ENCODE measurements at places on chromosomes 13 and 19.

GRCh38 chr13:94556041-94556440 lies 39.9 kb downstream of the TGDS start:
- DNase-seq = no peak

DNA sequence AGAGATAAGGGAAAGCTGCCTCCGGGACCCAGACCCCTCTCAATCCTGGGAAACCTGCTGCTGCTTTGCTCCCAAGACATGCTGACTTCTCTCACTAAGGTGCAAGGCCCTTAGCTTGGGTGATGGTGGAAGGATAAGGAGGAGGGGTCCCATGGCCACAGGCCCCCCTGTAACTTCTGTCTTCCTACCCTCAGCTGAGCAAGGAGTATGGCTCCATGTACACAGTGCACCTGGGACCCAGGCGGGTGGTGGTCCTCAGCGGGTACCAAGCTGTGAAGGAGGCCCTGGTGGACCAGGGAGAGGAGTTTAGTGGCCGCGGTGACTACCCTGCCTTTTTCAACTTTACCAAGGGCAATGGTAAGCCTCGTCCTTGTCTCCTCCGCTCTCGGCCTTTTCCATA lies 2.0 kb downstream of the CYP2F1 start:
- DNase-seq = no peak

DNA sequence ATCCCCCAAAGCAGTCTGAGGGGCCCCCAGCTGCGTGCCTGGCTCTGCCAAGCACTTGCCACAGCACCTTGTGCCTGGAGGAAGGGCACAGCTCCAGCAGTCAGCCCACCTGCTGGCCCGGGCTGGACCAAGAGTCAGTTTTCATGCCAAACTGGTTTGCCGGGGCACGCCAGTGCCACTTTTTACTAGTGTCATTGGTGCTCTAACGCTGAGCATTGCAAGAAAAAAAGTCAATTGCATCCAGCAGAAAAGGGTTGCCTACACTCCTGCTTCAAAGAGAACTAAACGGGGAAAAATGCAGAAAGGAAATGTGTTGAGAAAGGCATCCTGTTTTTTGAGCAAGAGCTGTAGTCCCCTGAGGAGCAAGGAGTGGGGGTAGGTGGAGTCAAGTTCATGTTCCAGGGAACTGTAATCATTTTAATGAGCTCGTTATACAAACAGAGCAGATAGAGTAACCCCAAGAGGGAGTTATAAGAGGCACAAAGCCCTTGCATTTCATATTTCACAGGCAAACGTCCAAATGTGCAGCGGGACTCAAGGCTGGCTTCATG lies 68.4 kb downstream of the F2RL3 start:
- DNase-seq = no peak

DNA sequence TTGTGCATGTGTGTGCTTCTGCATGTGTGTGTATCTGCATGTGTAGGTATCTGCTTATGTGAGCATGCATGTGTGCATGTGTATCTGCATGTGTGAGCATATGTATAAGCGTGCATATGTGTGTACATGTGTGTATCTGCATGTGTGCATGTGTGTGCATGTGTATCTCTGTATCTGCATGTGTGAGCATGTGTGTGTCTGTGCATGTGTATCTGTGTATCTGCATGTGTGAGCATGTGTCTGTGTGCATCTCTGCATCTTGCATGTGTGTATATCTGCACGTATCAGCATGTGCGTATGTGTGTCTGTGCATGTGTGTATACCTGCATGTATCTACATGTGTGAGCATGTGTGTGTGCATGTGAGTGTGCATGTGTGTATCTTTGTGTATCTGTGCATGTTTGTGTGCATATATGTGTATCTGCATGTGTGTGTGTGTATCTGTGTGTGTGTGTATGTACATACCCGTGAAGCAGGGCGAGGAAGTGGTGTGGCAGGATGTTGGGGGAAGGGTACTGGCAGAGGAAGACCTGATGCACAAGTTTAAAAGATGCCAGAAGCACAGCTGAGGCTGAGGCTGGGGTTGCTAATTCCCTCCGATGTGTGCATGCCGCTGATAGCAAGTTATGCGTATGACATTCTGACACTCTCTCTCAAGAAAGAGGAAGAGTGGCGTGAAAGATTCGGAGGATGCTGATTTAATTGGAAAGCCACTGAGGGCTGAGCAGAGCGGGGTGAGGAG lies 64.2 kb downstream of the TEX29 start:
- no peak for DNase-seq

DNA sequence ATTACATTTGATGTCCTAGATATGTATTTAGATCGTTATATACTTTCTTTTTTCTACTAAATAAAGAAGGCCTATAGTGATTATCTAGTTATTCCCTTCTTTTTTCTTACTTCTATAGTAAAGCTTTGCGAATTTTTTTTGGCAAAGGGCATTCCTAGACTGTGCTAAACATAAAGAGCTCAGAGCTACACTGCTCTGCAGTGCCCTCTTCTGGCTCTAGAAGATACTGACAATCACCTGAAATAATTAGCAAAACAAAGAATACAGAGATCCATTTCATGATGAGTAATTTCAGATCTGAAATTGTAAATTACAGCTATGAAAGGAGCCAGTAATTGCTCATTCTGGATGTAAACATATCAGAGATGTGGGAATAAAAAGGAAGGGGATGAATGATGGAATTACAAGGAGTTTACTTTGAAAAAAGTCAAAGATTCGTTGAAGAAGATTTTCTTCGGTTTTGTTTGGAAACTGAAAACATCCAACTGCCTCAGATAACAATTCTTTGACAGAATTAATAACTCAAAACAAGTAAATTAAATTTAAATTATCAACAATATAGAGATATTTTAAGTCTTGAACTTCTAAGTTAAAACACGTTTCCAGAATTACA lies 288.5 kb downstream of the NALCN start:
- DNase-seq = no peak

DNA sequence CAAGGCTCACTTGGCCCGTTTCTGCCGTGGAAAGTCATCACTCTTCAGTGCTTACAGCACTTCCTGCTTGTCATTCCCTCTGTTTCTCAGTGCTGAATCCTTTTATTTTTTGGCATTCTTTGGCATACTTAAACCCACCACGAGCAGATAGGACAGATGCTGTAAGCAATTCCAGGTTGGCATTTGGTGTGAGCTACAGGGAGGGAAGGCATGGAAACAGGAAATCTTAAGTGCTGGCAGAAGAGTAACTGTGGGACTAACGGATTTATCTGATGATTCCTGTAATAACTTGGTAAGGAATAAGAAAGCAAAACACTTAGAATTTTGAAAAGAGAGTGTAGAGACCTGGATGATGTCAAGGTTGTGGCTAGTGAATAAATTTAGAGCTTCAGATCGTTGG lies 273.4 kb downstream of the GPC6 start:
- no peak for DNase-seq

- DNase-seq = peak; percentile 63
Observed at GRCh38 chr13:113393563-113394338, 29.8 kb upstream of the GRTP1 start.

DNA sequence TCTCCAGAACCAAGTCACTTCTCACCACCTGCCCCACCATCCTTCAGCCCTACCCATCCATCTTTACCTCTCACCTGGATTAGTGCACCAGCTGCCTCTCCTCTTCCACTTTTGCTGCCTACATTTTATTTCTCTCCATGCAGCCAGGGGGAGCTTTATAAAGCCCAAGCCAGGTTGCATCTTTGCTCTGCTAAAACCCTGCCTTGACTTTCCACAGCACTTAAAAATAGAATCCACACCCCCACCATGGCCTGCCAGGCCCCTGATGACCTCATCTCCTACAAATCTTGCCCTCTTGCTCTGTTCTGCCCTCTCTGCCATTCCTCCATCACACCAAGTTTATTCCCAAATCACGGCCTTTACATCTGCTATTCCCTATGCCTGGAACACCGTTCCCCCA lies 1.8 kb downstream of the HOOK2 start:
- no peak for DNase-seq

GRCh38 chr13:20119960-20120359 lies 40.9 kb downstream of the GJA3 start:
- DNase-seq = no peak

GRCh38 chr13:75326173-75327134 lies 155.5 kb downstream of the TBC1D4 start:
- DNase-seq = peak; percentile 45

- DNase-seq = no peak
Observed at GRCh38 chr13:104442536-104442935, 1376.3 kb upstream of the SLC10A2 start.

- no peak for DNase-seq
Observed at GRCh38 chr13:33785384-33785783, 32.6 kb upstream of the RFC3 start.

DNA sequence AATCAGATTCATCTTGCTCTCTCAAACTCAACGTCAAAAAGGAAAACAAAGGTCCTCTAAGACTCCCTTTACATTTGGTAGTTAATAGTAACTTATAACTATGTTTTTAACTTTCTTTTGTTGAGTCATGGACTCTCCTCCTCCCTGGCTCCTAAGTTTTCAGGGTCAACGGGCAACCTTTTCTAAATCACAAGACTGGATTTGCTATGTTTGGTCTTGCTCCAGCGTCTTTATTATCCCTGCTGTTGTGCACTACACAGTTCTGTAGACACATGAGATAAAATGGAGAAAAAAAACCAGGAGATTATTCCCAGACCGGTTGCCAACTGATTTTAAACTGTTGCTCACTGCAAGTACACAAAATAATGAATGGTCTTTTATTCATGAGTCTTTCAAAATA lies 1.9 kb upstream of the ITM2B start:
- no peak for DNase-seq

DNA sequence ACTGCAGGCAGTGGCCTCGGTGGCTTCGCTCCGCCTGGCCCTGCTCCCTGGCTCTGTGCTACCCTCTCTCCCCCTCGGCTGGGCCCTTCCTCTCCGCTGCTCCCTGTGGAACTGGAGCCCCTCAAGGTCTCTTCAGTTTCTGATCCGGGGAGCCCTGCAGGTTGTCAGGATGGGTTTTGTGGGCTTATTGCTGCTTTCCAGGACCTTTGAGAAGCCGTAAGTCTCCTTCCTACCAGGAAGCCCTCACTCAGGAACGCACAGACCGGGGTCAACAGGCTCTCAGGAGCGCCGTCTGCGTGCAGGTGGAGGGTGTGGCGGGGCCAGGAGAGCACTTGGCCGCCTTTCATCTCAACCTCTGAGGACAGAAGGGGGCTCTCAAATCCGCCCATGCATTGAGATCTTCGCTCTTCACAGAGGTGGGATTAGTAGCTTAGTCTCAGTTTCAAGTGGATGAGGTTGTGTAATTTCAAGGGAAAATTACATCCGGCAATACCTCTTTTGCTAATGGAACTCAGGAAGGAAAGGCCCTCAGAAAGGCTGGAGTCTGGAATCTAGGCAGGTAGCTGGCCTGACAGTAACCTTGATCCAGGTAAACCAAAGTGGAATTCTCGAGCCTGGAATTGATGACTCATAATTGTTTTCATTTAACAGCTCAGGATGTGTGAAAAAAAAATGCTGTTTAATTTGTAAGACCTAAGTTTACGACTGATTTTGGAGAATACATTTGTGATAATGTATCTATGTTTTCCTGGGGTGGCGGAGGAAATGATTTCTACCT lies 102.0 kb downstream of the ATP11A start:
- no peak for DNase-seq

- DNase-seq = no peak
Observed at GRCh38 chr19:40542202-40542859, 34.3 kb upstream of the SHKBP1 start.

All from T-helper 22 cell (primary cell).